G401 (cell line): ENCODE measurements at places on chromosomes 4 and X. TPM values are rescaled to one million over a fixed set of nuclear protein-coding genes. Genes with fewer than 3 reads are reported as not detected.

- no peak for DNase-seq
Measured at GRCh38 chr4:107148904-107149303, 112.8 kb upstream of the DKK2 start.

GRCh38 chr4:72828864-72829263 is 240.7 kb downstream of the COX18 start:
- DNase-seq = no peak

DNA sequence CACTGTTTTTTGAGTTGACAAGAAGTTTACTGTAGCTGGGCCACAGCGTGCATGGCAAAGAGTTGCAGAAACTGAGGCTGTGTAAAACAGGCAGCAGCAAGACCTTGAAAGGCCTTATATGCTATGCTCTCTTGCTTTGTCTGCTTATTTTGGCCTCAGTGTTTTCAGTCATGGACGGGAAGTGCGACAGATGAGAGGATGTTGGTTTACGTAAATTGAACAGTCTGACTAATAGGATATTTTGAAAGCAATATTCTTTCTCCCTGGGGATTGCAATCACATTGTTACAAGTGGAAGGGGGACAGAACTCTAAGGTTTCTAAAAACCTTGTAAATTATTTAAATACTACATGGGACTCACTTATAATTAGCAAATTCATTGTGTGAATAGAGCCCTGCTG is 32.2 kb upstream of the MAGEA10 start:
- DNase-seq = no peak

- DNase-seq = no peak
Measured at GRCh38 chr4:17787315-17787714, 5.9 kb upstream of the FAM184B start.

GRCh38 chrX:115957862-115958490 is 212.6 kb upstream of the AGTR2 start:
- peak; percentile 71 for DNase-seq

DNA sequence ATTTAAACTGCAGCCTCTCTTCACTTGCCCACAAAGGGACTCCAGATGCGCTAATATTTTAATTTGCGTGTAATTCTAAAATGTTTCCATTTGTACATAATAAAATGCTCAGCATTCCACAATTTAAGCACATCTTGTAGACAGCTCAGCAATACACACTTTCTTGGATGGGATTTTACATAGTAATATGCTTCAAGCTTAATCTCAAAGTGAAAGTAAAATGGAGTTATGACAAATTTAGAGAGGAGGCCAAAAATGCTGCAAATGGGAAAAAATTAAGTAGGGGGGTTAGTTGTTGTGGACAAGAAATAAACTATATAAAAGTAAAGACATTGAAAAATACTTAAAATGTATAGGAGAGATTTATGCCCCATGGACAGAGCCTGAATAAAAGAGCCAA is 149.1 kb downstream of the FBXO8 start:
- DNase-seq = no peak

DNA sequence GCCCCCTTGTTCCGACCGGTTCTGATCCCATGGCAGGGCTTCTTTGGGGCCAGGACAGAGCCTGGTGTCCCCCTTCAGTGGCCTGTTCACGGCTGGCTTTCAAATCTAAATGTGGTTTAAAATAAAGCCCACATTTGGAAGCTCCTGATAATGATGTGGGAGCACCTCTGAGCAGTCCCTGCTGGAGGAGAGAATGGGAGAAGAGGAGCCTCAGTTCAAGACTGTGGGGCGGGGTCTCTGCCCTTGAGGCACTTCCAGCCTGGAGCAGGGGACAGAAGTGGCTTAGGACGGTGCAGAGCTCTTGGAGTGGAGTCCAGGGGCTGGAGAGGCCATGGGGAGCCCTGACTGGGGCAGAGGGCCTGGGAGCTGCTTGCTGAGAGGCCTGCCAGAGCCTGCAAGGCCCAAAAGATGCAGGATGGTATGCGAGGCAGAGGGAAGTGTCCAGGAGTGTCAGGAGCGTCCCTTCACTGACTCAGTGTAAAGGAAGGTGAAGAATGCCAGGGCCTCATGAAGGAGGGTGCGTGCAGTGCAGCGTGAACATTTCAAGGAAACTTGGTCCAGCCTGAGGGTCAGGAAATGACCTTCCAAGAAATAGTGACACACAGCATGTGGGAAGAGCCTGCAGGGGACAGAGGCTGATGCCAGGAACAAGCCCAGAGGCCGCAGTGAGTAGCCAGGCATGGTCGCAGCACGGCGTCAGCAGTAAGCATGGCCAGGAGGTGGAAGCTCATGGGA is 21.1 kb upstream of the TADA2B start:
- no peak for DNase-seq

- DNase-seq = no peak
Measured at GRCh38 chr4:125229596-125230058, 85.1 kb upstream of the FAT4 start.

GRCh38 chr4:182147391-182147790 is 95.8 kb upstream of the TENM3 start:
- DNase-seq = no peak

DNA sequence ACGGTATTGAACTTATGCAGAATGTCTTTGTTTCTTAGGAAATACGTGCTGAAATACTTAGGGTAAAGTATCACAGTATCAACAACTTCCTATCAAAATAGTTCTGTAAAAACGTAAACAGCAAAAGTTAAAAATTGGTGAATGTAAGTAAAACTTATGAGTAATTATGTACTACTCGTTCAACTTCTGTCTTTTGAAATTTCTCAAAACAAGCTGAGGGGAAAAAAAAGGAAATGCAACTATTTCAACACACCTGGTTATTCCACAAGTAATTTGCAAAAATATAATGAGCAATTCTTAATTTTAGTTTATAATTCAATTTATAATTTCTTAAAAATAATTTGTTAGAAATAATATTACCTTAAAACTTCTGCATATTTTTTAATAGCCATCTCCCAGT is 8.3 kb downstream of the PPID start:
- no peak for DNase-seq

- DNase-seq = no peak
Measured at GRCh38 chr4:156473151-156473550, 498.4 kb downstream of the PDGFC start.

DNA sequence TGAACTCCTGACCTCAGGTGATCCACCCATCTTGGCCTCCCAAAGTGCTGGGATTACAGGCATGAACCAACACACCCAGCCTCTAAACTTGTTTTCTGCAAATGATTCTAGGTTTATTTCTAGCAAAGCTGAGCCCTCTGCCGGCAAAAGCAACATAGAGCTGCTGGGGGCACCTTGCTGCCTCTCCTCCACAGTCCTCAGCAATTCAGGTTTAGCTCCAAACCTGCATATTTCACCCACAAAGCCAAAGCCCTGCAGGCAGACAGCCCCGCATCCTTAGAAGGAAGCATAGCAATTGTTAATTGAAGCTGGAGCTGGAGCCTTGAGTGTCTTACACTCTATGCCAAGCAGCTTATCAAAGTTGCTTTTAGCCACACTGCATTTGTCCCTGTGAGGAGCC is 24.9 kb upstream of the OCIAD2 start:
- DNase-seq = no peak

GRCh38 chr4:1411436-1412375 is 5.5 kb upstream of the NKX1-1 start:
- DNase-seq = no peak

DNA sequence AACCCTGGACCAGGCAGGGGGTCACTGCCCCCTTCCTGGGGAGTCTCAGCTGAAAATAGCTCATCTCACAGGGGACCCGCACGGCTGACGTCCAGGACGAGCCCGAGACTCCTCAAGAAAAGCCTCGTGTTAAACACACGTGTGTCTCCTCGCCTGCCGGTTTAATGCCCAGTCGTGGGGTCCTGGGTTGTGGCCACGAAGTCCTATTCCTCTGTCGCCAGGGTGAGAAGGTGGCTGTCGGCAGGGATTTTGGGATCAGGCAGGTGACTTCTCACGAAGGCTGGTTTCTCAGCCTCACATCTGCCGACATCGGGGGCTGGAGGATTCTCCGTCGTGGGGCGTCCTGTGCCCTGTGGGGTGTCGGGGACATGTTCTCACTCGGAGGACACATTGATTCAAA is 44.3 kb upstream of the PPP2R3B start:
- DNase-seq = no peak

DNA sequence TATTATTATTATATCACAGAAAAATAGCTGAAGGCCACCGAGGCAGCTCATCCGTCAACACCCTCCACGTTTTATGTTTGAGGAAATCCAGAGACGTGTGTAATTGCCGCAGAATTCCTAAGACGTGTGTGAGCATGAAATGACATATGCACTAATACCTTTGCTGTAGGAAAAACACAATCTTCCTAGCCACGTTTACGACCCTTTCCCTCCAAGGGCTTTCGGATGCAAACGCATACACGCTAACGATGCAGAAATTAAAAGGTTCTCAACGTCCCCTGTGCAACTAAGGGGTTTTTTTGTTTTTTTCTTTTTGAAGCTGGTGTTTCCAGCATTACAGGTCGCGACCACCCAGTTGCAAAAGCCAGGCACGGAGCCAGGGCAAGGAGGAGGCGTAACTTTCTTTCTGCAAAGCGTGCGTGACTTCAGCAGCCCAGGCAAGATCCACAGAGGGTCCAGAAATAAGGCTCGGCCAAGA is 33.8 kb downstream of the CRLF2 start:
- no peak for DNase-seq

DNA sequence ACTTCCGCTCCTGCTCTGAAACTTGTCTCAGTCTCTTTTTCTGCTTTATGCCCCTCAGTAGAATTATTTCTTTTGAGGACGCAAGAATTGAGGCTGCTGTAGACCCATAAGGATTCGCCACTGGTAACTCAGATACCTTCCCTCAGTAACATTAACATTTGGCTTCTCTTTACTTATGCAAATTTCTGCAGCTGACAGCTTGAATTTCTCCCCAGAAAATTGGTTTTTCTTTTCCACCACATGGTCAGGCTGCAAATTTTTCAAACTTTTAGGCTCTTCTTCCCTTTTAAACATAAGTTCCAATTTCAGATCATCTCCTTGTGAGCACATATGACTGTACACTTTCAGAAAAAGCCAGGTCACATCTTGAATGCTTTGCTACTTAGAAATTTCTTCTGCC is 839.3 kb upstream of the GRIA3 start:
- DNase-seq = no peak

GRCh38 chr4:76703676-76704075 is 194.3 kb downstream of the SOWAHB start:
- no peak for DNase-seq

DNA sequence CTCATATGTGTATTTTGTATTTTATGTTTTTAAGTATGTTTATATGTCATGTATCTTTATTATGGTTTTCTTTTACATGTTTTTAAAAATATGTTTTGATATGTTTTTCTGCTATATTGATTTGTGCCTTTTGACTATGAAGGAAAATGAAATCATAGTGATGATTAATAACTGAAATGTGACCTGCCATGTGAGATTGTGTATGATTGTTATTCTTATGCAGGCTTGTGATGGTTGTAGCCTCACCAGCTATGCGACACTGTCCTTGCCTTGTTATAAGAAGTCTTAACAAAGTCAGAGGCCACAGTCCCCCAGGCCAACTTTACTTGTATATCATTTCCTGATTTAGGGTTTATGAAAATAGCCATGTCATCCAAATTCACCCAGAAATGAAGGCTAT is 83.2 kb downstream of the TMEM131L start:
- DNase-seq = no peak

- no peak for DNase-seq
Measured at GRCh38 chr4:118114720-118115119, 80.4 kb downstream of the NDST3 start.

GRCh38 chr4:15293711-15294110 is 134.1 kb upstream of the C1QTNF7 start:
- no peak for DNase-seq

GRCh38 chr4:176333076-176333475 is 13.3 kb downstream of the SPCS3 start:
- no peak for DNase-seq

DNA sequence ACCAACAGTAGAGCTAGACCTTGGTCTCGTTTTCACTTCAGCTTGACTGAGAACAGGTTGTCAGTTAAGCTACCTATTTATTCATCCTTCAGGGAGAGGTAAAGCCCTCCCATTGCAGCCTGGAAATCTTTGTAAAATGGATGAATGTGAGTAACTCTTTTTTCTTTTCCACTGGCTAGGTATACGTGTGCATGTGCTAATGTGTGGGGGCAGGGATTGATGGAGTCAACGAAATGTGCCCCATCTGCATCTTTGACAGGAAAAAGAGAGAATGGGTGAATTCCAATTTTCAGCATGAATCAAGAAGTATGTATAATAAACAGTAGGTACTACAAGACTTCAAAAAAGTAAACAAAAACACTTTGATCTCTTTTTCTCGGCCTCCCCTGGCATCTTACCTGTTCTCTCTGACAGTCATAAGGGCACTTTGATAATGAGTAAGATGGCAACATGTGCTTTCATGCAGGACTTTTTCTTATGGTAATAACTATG is at the start of gene IL21:
Gene IL21, minus strand, starts transcription at position 51 of the 492 bp plus-strand sequence. CDS start 55 bp downstream, outside the sequence.
- no peak for DNase-seq

DNA sequence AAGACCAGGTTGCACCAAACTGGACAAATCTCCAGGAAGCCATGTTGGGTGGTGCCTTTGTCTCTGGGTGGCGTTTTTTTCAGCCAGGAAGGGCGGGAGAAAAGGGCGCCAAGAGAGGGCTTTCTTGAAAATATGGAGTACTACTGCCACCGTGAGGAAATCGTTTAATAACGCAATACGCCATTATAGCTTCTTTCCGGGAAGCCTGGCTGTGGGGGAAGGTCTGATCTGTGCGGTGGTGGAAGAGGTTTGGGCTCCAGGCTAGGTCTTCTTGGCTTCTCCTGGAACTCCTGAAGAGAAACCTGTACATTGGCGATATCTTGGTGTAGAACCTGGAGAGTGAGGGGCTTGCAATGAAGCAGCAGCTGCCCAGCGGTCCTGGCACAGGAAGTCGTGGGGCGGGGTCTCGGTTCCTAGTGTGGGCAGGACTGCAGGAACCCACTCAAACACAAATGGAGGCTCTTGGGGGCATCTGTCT is 202.7 kb downstream of the OR13H1 start:
- DNase-seq = peak; percentile 21

- DNase-seq = no peak
Measured at GRCh38 chr4:7513671-7514070, 78.9 kb upstream of the PSAPL1 start.

GRCh38 chrX:5916945-5917344 is 311.7 kb downstream of the NLGN4X start:
- DNase-seq = no peak

The SOX3 gene
- total RNA-seq = not detected in 2 replicates

The RENBP gene
- total RNA-seq = 7.1 and 8.4 TPM in 2 replicates

The GCNA gene
- total RNA-seq = 1.0 and 3.2 TPM in 2 replicates

The CT45A5 gene
- total RNA-seq = 0.61 TPM in 1 of 2 replicates, not detected in the other

The RAB41 gene
- not detected in 2 replicates for total RNA-seq

The USP27X gene
- total RNA-seq = 0.44 and 1.4 TPM in 2 replicates

The KLHL15 gene
- total RNA-seq = 5.2 and 8.1 TPM in 2 replicates

The NHS gene
- total RNA-seq = not detected in 2 replicates

The IL13RA2 gene
- 1.5 and 2.0 TPM in 2 replicates for total RNA-seq

The F11 gene
- not detected in 2 replicates for total RNA-seq

The ETDA gene
- not detected in 2 replicates for total RNA-seq
